ENCODE measurements at places on chromosomes 11 and 22. TPM values are rescaled to one million over a fixed set of nuclear protein-coding genes. Genes with fewer than 3 reads are reported as not detected.

The TMPRSS6 gene
- polyA plus RNA-seq, result not detected

The PRRG4 gene
- polyA plus RNA-seq, result 0.13 TPM

The SOX6 gene
- polyA plus RNA-seq, result 0.61 TPM

The ABTB2 gene
- polyA plus RNA-seq, result 21.1 TPM

The TIGD3 gene
- polyA plus RNA-seq, result 0.08 TPM

The RFPL2 gene
- polyA plus RNA-seq, result not detected

The TSPAN32 gene
- 0.04 TPM for polyA plus RNA-seq

The SEC14L2 gene
- 75.0 TPM for polyA plus RNA-seq

The RAPSN gene
- polyA plus RNA-seq, result 79.3 TPM

The FJX1 gene
- 0.96 TPM for polyA plus RNA-seq

The KIRREL3 gene
- polyA plus RNA-seq, result 0.04 TPM

- H3K36me3 ChIP-seq, result no peaks in the 10 kb centered on the region
- H3K27ac ChIP-seq, result peak overlapping the region; percentile 76
Measured at GRCh38 chr11:10441652-10442503, 13.2 kb upstream of the AMPD3 start.

DNA sequence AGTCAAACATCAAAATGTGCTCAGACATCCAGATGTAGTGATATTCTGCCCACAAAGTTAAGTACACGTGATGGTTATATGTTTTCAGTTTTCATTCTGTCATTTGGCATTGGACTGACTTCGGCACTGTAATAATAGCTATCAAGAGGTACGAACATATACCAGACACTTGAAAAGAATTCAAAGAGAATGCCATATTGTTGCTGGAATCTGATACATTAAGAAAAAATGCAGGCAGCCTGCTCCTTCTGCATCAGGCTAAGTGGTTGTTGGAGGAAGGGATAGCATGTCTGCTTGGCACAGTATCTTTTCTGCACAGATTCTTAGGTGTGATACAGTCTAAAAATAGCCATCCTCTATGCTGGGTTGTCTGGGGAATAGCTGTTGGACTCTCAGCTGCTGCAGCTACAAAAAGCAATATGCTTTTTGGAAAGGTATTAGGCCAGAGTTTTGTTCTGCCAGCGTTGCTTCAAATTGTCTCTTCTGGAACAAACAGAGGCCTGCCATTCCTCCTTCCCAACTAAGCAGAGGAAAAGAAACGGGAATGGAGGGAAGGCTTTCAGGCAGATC is 892.6 kb downstream of the TBC1D22A start:
- no peaks in the 10 kb centered on the region for H3K36me3 ChIP-seq
- no peak overlapping the region for H3K27ac ChIP-seq
- no peaks in the 10 kb centered on the region for H3K4me1 ChIP-seq

DNA sequence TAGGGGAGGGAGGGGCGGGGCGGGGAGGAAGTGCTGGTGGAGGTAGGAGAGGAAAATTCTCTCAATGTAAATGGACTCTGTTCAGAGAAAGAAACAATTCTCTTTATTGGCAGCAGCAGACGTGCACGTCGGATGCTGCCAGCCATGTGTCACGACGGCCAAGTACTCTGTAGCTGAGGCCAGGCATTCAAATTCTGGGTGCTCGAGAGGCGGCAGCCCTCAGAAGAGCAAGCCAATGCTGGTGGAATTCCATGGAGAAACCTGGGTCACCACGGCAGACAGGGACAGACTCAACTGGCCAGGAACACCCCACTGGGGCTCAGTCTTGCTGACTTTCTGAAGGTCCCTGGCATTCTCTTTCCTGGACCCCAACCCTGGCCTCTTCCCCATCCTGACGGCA is 90.8 kb downstream of the ABTB2 start:
- no peak for DNase-seq
- H3K4me3 ChIP-seq, result no peak overlapping the region
- H3K27ac ChIP-seq, result no peak overlapping the region

- no peaks in the 10 kb centered on the region for H3K4me1 ChIP-seq
- DNase-seq, result no peak
- H3K36me3 ChIP-seq, result no peaks in the 10 kb centered on the region
Measured at GRCh38 chr11:79742176-79742575, 301.3 kb upstream of the TENM4 start.

DNA sequence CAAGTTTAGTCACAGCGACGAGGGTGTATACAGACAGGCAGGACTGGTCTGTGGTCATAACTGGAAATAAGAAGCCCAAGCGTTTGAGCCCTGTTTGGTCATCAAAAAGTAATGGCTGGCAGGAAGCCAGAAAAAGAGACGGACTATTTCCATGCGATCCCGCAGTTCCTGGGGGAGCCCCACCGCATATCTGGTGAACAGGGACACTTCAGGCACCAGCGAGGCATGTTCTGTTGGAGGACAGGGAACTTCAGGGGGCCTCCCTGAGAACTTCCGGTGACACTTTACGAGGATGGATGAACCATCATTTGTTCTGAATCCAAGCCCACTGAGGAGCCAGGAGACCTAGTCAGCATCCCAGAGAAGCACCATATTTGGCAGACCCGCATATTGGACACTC is 29.7 kb upstream of the TRIM29 start:
- H3K4me1 ChIP-seq, result no peaks in the 10 kb centered on the region
- H3K27ac ChIP-seq, result no peak overlapping the region
- no peak for DNase-seq
- H3K36me3 ChIP-seq, result no peaks in the 10 kb centered on the region
- no peaks in the 10 kb centered on the region for H3K27me3 ChIP-seq
- H3K4me3 ChIP-seq, result no peak overlapping the region

DNA sequence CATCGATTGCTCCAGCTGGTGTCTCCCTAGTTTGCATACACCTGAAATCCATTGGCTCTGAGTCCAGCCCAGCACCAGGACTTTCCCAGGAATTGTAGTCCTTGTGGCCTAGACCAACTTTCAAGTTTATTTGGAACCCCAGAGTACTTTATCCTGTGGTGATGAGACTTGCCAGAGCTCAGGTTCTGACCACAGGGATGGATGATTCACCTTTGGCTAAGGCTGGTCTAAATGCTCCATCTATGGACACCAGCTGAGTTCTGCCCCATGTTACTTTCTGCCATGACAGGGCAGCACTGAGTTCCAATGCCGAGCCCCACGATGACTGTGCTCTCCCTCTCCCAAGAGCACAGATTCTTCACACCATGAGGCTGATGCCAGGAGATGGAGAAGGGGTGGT is 17.3 kb upstream of the INSC start:
- no peaks in the 10 kb centered on the region for H3K36me3 ChIP-seq
- no peaks in the 10 kb centered on the region for H3K4me1 ChIP-seq
- H3K27me3 ChIP-seq, result no peaks in the 10 kb centered on the region
- no peak overlapping the region for H3K27ac ChIP-seq
- no peak overlapping the region for H3K4me3 ChIP-seq

GRCh38 chr11:10476927-10477689 is 22.0 kb downstream of the AMPD3 start:
- H3K27ac ChIP-seq, result no peak overlapping the region
- H3K4me1 ChIP-seq, result peaks cover 15% of the 10 kb centered on the region
- H3K4me3 ChIP-seq, result no peak overlapping the region

- H3K27me3 ChIP-seq, result no peaks in the 10 kb centered on the region
- H3K4me1 ChIP-seq, result peaks cover 49% of the 10 kb centered on the region
- peak overlapping the region; percentile 99 for H3K4me3 ChIP-seq
- H3K27ac ChIP-seq, result peak overlapping the region; percentile 63
- H3K36me3 ChIP-seq, result peaks cover 63% of the 10 kb centered on the region
Measured at GRCh38 chr22:26479792-26480610, 3.6 kb downstream of the HPS4 start.

DNA sequence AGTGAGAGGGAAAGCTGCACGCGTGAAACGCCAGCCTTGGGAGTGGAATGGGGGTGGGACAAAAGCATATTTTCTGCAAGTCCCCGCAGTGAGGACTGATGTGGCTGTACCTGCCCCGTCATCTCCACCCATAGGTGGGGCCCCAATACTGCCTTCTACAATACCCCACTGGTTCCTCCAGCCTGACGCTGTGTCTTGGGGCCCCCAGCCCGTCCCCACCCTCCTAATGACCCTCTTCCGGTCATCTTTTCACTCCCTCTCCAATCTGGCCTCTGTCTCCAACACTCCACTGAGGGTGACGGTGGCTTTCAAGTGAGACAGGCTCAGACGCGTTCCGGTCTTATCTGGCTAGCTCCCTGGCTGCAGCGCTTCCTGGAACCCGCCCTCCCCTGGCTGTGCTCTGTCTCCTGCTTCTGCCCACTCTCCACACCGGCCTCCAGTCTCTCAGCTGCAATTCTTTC is 104.2 kb downstream of the MICAL3 start:
- H3K36me3 ChIP-seq, result no peaks in the 10 kb centered on the region
- H3K4me3 ChIP-seq, result no peak overlapping the region
- DNase-seq, result peak; percentile 27

DNA sequence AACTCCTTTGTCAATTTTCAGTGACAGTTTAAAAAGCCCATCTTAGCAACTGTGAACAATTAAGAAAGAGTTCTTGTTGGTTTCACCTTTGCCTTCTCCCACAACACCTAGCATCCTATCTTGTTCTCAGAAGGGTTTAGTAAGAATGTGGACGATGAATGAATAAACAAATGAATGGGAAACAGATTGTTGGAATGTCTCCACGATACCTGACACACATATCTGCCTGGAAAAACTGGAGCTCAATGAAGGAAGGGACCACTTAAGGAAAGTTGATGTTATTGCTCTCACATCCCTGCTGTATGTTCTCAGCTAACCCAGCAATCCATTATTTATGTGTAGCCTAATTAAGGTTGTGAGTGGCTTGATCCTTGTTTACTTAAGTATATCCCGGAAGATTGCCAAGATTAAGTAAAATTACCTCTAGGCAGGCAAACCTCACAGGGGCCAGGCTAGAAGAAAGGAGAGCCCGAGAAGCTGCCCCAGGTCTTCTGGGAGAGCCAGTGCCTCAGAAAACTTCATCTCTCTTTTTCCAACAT is 286.4 kb downstream of the NXPE2 start:
- DNase-seq, result no peak
- H3K4me1 ChIP-seq, result no peaks in the 10 kb centered on the region
- H3K36me3 ChIP-seq, result no peaks in the 10 kb centered on the region

DNA sequence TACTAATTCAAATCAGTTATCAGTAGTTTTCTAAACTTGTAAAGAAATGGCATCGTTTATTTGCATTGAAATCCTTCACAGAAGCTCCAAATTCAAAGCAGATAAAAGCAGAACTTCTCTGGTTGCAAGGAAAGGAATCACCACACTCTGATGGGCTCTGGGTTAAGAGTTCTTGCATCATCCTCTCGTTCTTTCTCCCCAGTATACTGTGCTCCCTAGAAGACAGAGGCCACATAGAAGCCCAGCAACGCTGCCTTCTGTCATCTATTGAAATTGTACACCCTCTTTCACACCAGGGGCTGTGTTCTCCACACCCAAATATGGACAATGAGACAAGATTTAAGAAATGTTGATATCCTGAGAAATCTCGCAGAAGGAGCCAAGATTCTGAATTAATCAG is 29.3 kb downstream of the FAT3 start:
- no peak overlapping the region for H3K27ac ChIP-seq
- H3K27me3 ChIP-seq, result no peaks in the 10 kb centered on the region
- DNase-seq, result no peak
- no peaks in the 10 kb centered on the region for H3K36me3 ChIP-seq
- H3K4me3 ChIP-seq, result no peak overlapping the region

DNA sequence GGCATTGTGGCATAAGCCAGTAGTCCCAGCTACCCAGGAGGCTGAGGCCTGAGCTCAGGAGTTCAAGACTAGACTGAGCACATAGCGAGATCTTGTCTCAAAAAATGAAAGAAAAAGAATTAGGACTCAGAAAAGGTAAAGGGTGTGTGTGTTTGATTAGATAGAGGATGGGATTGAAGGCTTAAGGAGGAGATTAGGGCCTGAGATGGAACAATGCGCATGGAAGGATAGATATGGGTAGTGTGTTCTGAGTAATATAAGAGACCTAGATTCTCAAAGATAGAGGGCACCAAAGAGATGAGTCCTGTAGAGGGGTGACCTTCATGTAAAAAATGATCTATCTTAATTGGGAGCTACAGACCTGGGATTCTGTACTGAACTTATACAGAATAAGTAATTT is 17.3 kb upstream of the RAB30 start:
- no peaks in the 10 kb centered on the region for H3K27me3 ChIP-seq
- no peak for DNase-seq
- no peaks in the 10 kb centered on the region for H3K36me3 ChIP-seq
- H3K4me1 ChIP-seq, result peaks cover 18% of the 10 kb centered on the region
- no peak overlapping the region for H3K4me3 ChIP-seq

DNA sequence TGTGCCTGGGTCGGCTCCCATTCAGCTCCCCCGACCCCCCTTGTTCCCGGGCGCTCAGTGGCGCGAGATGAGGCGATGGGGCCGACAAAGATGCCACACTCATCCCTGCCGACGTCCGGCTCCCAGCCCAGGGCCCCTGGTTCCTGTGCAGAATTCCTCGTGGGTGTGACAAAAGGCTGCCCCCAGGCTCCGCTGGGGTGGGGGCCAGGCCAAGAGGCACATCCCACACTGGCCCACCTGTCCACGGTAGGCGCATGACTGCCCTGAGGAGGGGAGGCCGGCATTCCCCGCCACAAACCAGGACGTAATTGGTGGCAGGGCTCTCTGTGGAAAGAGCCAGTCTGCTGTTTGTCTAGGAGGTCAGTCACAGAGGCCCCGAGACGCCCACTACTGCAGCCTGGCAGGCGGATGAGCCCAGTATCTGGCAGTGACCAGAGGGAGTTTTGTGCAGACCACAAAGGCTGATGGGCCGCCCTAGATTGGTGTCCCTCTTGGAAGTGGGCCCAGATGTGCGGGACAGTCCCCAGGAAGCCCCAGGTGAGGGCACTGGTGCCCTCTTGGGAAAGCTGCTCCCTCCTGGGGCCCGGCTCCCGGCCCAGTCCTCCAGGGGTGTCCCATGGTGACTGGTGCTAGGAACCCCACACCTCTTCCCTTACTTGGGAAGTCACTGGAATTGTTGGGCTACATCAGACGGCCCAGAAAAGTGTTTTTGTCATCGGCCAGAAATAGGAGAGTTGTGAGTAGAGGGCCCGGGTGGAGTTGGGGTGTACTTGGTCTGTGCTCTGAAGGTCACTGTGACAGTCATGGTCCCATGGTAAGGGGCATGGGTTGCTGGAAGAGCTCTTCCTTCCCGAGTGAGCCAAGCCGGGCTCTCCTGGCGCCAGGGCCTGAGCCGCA is 5.8 kb downstream of the CCND1 start:
- H3K36me3 ChIP-seq, result no peaks in the 10 kb centered on the region
- peaks cover 42% of the 10 kb centered on the region for H3K27me3 ChIP-seq
- H3K27ac ChIP-seq, result no peak overlapping the region
- no peak overlapping the region for H3K4me3 ChIP-seq
- no peak for DNase-seq
- no peaks in the 10 kb centered on the region for H3K4me1 ChIP-seq

DNA sequence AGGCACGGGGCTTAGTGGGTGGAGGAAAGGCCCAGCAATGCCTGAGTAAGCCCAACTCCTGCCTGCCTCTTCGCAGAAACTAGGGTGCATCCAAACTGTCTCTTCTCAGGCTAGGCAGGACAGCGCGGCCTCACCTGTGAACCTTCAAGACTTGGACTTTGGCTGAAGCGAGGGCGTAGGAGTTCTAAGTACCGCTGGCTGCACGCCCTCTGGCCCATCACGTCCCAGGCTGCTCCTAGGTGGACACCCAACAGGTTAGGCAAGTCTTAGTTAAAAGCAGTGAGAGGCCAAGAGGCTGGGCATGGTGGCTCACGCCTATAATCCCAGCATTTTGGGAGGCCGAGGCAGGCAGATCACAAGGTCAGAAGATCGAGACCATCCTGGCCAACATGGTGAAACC is 1.8 kb upstream of the DDB2 start:
- H3K4me3 ChIP-seq, result no peak overlapping the region
- no peaks in the 10 kb centered on the region for H3K36me3 ChIP-seq
- H3K27me3 ChIP-seq, result no peaks in the 10 kb centered on the region
- DNase-seq, result no peak
- peaks cover 23% of the 10 kb centered on the region for H3K4me1 ChIP-seq
